SHP77 treated with DMSO at 0.1 percent for 48 hours (cell line): ENCODE measurements at places on chromosomes 7 and 10.

- no peak for DNase-seq
These were observed 7.2 kb downstream of the DNAH11 start for GRCh38 chr7:21550076-21550475.

DNA sequence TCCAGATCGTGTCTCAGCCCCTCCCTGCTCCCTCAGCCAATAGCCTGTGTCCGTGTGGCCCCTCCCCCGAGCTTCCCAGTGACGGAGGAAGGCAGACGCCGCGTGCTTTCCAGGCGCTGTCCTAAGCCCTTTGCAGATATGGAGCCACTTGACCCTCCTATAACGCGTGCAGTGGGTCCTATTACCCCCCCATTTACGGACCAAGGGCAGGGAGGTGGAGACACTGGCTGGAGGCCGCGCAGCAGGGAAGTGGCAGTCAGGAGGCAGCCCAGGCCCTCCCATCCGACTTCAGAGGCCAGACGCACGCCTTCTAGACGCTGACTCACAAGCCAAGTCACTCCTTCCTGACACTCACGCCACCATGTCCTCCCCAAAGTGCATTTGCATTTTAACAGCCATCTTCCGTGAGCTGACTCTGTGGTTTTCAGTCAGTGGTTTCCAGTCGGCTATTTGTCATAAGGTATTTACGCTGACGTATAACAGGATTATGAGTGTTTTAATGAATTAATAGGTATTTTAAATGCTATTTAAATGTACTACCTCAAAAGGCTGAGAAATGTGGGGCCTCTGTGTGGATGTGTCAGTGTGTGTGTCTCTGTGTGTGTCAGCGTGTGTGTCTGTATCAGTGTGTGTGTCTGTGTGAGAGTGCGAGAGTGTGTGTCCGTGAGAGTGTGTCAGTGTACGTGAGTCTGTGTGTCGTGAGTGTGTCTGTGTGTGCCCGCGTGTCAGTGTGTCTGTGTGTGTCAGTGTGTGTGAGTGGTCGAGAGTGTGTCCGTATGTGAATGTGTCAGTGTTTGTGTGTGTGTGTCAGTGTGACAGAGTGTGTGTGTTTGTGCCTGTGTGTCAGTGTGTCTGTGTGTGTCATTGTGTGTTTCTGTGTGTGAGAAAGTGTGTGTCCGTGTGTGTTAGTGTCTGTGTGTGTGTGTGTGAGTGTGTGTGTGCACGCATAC, 92.0 kb upstream of the INSIG1 start:
- DNase-seq: peak; percentile 39

DNA sequence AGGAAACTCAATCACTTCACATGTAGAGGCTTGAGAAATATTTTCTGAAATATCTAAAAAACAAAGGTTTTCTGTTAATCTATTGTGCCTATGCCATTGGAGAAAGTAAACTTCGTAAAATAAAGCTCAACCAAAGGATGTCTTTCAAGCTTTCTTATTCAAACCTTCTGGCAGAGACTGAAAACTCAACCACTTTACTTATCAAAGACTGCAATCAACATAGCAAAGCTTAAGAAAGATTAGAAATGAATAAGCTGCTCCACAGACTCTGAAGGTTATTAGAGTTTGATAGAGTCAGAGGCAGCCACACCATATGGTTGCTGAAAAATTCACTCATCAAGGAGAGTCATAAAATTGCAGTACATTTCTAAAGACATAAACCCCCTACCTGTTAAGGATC, 245.8 kb upstream of the MEOX2 start:
- no peak for DNase-seq

- DNase-seq: no peak
These were observed 90.3 kb upstream of the SFMBT2 start for GRCh38 chr10:7501157-7501556.

- DNase-seq: no peak
These were observed 886.2 kb downstream of the TYW1 start for GRCh38 chr7:67882843-67883242.

DNA sequence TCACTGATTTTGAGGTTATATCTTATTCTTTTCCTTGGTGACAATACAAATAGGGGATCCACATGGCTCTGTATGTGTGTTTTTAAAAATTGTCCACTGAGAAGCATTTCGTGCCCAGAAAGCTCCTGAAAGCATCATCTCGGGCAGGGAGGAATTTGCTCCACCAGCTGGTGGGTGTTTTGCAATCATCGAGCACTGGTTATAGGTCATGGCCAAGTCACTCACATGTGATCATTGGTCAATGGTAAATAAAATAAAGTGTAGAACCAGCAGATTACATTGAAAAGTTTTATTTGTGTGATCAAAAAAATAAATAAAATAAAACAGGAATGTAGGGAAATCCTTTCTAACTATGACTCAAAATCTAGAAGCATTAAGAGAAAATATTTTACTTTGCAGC, 23.0 kb upstream of the SNX13 start:
- DNase-seq: no peak

DNA sequence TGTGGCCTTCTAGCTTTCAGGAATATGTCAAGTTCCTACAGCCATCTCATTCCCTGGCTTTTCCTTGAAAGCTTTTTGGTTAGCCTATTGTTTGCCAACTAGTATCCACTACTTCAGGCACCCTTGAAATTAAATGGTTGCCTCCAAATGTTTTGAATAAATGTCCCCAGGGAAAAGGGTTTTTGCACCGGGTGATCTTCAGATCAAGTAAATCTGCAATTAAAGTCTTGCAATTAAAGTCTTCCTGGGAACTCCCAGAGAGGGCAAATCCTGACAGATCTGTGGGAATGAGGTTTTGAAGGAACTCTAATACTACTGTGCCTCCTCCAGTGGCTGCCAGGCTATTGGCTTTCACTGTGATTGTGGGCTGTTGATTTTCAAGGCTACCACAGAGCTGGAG, 17.7 kb upstream of the ZNRF2 start:
- DNase-seq: no peak

DNA sequence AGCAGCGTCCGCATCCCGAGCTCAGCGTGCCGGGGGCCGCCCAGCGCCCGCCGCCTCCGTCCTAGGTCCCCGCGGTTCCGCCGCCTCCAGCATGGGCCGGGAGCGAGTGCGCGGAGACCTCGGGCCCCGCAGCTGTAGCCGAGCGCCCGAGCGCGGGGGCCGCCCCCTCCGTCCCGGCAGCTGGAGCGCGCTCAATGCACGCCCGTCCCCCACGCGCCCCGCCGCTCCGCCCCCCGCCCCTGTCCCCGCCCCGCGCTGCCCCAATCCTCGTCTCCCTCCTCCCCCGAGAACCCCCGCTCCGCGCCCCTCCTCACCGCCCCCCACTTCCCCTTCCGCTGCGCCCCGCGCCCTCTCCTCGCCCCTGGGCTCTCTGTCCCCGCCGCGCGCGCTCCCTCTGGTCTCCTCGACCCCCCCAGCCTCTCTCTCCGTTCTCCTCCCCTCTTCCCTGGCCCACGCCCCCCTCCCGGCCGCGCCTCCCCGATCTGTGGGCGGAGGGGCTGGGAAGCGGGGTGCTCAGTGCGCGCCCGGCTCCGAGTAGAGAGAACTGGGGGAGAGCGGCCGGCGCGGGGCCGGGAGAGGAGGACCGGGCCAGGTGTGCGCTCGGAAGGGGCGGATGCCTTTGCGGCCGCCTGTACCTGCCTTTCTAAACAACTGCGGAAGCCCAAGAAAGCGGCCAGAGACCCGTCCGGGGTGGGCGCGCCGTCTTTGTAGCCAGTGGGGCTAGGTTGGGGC, at the start of gene VIPR2:
Gene VIPR2 (minus strand): TSS at position 110 of the 732 bp plus-strand sequence. CDS start 96 bp downstream, at position 14.
- DNase-seq: no peak

DNA sequence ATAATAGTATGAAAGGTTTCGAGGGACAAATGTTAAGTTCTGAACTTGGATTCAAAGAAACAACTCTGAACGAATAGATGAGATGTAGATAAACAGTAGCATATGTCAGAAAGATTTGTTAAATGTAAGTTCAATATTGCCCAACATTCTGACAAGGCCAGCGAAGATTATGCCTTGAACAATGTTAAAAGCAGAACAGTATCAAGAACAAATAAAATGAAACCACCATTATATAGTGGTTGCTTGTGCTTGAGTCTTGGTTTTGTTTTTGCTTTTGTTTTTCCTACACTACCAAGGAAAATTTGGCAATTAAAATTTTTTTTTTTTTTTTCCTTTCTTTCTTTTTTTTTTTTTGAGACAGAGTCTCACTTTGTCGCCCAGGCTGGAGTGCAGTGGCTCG, 66.4 kb downstream of the PLXDC2 start:
- DNase-seq: no peak

GRCh38 chr10:8576911-8577310, 522.4 kb downstream of the GATA3 start:
- no peak for DNase-seq

- DNase-seq: no peak
These were observed 45.0 kb downstream of the ALOX5 start for GRCh38 chr10:45418849-45419675.

GRCh38 chr10:22677333-22677732, 37.0 kb downstream of the PIP4K2A start:
- DNase-seq: no peak

- DNase-seq: no peak
These were observed 127.0 kb downstream of the INSYN2A start for GRCh38 chr10:127069436-127069835.

DNA sequence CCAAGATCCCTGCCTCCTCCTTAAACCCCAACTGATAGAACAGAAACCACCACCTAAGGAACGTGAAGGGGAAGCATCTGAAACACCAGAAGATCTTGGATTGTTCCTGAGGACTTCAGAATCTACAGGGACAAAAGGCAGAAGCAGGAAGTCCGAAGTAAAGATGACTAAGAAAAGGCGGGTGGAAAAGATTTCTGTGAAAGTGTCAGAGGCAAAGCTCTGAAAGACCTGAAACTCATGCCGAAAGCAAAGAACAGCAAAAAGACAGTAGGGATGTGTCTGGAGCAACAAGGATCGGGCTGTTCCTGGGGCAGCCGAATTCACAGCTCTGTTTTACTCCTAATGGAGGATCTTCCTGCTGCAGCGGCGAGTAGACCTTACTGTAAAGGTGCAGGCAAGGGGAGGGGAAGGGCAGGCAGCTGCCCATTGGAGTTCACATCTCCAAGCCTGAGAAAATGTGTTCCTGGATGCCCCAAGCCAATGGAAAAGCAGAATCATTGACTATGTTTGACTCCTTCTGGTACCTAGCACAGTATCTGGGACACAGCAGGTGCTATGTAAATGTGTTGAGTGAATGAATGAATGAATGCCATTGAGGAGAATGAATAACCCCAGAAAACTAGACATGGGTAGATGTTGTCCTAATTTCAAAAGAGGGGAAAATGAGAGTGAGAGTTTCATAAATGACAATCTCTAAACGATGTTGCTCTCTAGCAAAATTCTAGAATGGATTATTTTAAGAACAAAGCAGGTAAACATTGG, 40.4 kb downstream of the PDIA4 start:
- peak; percentile 9 for DNase-seq

DNA sequence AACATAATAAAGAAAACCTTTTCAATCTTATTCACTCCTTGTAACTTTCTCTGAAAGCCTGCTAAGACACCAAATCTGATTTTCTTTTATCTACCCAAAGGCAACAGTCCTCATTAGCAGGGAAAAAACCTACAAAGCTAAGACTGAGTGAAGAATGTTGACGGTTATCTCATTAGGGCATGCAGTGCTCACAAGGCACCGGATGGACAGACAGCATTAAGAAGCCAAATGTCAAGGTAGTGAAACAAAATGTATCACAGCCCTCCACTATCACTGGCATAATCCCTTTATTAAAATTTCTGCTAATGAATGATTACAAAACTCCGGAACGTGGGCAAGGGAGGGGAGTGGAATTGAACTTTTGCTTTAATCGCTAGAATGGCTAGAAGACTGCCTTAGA, 442.8 kb downstream of the NEBL start:
- DNase-seq: no peak

DNA sequence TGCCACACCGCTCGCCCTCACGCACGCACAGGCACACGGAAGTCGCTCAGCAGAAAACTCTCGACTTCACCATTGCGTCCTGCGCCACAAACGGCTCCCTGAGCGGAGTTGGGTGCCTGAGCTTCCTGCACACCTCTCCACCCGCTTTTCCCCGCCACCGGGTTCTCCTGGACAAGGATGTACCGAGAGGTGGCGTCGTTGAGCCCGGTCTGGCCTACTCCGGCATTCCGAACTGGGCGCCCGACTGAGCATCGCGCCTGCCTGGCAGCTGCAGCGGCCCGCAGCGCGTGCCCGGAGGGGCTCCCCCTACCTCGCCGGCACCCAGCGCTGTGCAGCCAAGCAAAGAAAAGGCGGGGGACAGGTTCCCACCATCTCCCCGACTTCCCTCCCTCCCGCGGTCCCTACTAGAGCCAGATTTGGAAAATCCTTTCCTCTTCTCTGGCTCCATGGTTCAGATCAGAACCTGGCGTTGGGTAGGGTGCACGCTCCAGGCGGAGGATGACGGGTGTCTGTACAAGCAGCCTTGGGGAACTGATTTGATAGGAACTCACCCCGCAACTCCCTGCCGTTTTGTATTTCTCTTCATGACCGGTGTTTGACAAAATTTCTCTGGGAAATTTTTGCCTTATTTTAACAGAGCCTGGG, 1.7 kb downstream of the SORCS3 start:
- no peak for DNase-seq

DNA sequence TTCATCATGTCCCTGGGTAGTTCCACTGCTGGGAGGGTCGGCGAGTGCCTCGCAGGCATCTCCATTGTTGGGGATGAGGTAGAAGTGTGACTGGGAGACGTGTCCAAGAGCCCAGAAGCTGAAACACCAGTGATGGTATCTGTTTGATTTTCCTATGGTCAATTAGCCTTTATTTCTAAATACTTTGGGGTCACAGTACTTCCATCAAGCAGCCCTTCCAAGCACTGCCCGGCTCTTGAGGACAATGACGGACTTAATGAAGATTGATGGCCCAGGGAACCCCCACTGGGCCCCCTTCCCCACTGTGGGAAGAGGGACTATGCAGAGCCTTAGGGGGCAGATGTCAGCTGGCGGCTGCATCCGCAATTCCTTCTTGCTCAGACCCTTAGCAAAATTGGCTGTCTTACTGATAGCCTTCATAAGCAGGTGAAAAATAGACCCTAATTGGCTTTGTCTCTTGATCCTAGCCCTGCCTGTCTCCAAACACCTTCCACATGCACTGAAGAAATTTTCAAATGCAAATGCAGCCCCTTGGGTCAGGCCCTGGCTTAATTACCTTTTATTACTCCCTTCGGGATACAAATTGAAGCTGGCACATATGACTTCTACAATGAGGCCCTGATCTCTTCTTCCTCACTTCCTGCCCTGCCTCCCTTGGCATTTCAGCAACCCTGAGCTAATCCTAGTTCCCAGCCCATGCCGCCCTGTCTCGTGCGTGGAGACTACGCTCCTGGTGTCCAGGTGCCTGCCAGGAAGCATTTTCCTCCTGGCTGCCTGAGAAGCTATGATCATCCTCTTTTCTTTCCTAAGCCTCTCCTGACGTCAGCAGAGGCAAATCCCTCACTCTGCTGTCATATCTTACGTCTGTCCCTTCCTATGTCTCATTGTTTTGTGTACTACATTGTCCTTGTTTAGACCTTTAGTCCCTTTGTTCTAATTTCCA, 124.5 kb upstream of the GDF10 start:
- peak; percentile 3 for DNase-seq

- no peak for DNase-seq
These were observed 6.9 kb upstream of the HYCC1 start for GRCh38 chr7:23020742-23021401.

DNA sequence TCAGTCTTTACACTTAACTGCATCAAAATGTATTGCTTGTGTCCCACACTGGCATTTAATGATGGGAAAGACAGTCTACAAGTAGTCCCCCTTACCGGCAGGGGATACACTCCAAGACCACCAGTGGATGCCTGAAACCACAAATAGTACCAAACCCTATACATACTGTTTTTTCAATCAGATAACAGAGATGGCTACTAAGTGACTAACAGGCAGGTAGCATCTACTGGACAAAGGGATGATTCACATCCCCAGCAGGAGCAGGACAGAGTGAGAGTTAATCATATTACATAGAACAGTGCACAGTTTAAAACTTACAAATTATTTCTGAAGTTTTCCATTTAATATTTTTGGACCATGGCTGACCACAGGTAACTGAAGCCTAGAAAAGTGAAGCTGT, 13.2 kb downstream of the TMEM243 start:
- no peak for DNase-seq
